ENCODE measurements at places on chromosomes 1 and 21. TPM values are rescaled to one million over a fixed set of nuclear protein-coding genes. Genes with fewer than 3 reads are reported as not detected.

- no peak for DNase-seq
Observed at GRCh38 chr1:47471163-47471562, 33.3 kb downstream of the FOXD2 start.

DNA sequence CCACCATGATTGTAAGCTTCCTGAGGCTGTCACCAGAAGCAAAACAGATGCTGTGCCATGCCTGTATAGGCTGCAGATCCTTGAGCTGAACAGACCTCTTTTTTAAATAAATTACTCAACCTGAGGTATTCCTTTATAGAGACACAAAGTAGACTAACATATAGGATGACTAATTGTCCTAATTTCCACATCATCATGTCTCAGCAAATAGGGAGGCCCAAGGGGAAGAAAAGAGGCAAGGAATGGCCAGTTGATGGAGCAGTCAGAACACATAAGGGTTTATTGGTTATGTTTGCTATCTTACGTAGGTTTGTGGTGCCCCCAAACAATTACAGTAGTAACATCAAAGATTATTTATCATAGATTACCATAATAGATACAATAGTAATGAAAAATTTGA, 126.2 kb downstream of the RASAL2 start:
- DNase-seq: no peak

CRB1 gene
- total RNA-seq: 0.69 TPM

DNA sequence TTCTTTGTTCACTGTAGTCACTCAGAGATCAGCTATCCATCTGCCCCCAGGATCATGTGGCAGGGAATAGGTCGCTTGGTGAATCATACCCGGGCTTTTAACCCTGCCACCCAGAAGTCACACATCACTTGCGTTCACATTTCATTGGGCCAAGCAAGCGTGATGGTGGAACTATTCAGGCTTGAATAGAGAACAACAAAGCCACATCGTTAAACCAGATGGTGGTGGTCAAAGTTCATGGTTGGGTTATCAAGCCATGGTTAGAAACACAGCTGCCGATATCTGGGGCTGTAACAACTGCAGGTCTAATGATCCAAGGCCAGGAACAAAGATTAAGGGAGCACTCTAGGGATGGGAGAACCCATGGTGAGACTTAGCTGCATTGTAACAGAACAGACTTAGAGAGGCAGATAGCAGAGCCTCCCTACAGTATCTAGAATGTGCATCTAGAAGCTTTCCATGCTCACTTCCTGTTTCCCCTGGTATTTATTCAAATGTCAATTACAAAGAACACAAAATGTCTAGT, 40.0 kb upstream of the PTPRC start:
- no peak for DNase-seq

SLC35F3 gene
- 0.63 TPM for total RNA-seq

Data from naive thymus-derived CD8-positive, alpha-beta T cell (primary cell).